ENCODE measurements at places on chromosomes 6 and 20. TPM values are rescaled to one million over a fixed set of nuclear protein-coding genes. Genes with fewer than 3 reads are reported as not detected.

Gene SEL1L2
- total RNA-seq = not detected

Gene PDYN
- 0.06 TPM for total RNA-seq

Gene KCNQ5
- 1.7 TPM for total RNA-seq

Gene IP6K3
- total RNA-seq = not detected

Gene PNPLA1
- not detected for total RNA-seq

Gene DEFB113
- not detected for total RNA-seq

Gene NR2E1
- 0.03 TPM for total RNA-seq

Gene NMBR
- not detected for total RNA-seq

Gene PACRG
- not detected for total RNA-seq

Gene DNAH8
- total RNA-seq = not detected

Gene HLA-DQA2
- total RNA-seq = not detected

Gene ARHGAP40
- not detected for total RNA-seq

Gene HLA-G
- 0.13 TPM for total RNA-seq

Gene SLC26A8
- total RNA-seq = not detected

Gene BACH2
- total RNA-seq = 0.33 TPM

Gene SALL4
- total RNA-seq = 1.3 TPM

Gene COL12A1
- 5.5 TPM for total RNA-seq

Gene WFDC2
- not detected for total RNA-seq

Gene KCNK5
- total RNA-seq = 1.0 TPM

Gene PSORS1C1
- 4.4 TPM for total RNA-seq

Gene RIPPLY2
- 0.84 TPM for total RNA-seq

Gene RIPOR2
- total RNA-seq = not detected

Gene TSPO2
- not detected for total RNA-seq

Gene OOEP
- total RNA-seq = not detected

Gene MYLK2
- total RNA-seq = 0.84 TPM

Gene ESR1
- total RNA-seq = not detected

Gene KIF6
- total RNA-seq = 0.10 TPM

Gene SLC25A27
- total RNA-seq = 0.70 TPM

Gene NKAIN2
- total RNA-seq = not detected

Gene MYB
- total RNA-seq = 1.3 TPM

Gene HRH3
- total RNA-seq = not detected

Gene WFDC10B
- total RNA-seq = not detected

Gene RPS6KA2
- 0.07 TPM for total RNA-seq

Gene SNAP91
- 0.46 TPM for total RNA-seq

Gene C20orf144
- total RNA-seq = 0.13 TPM

Gene TRIM10
- total RNA-seq = not detected

Gene GTF3C6
- 83.2 TPM for total RNA-seq

Gene TNFRSF6B
- 0.53 TPM for total RNA-seq

Gene ABT1
- 13.8 TPM for total RNA-seq

Gene SCRT2
- total RNA-seq = not detected

Gene PBOV1
- total RNA-seq = not detected

Gene BPIFB1
- not detected for total RNA-seq

Gene IL17A
- total RNA-seq = not detected

Gene ARG1
- not detected for total RNA-seq

Gene RAB44
- total RNA-seq = 0.06 TPM

Gene LINC00237
- total RNA-seq = not detected

Gene EDEM2
- 54.9 TPM for total RNA-seq

Gene LIN28B
- total RNA-seq = 1.8 TPM

Gene DSP
- total RNA-seq = 48.9 TPM

Gene ADTRP
- 1.0 TPM for total RNA-seq

Gene ATP9A
- total RNA-seq = 10.1 TPM

Measured in A549 treated with RU486 at 1 μM for 4 hours (cell line).